Activated CD4-positive, alpha-beta T cell treated with anti-CD3 and anti-CD28 coated beads, Interleukin-2, amount 10 ng/mL, durations not matched to agents 24 days and 14 days (primary cell): ENCODE measurements at places on chromosomes 12 and 14. TPM values are rescaled to one million over a fixed set of nuclear protein-coding genes. Genes with fewer than 3 reads are reported as not detected.

CCDC85C gene
- 6.7 TPM in 2 replicates for total RNA-seq

CHFR gene
- total RNA-seq = 52.9 and 60.7 TPM in 2 replicates

BCAT1 gene
- total RNA-seq = 49.7 and 51.9 TPM in 2 replicates

GRCh38 chr14:53608369-53608768, 348.3 kb downstream of the BMP4 start:
- H3K27me3 ChIP-seq = peaks cover 2% of the 10 kb centered on the region
- no peak for DNase-seq
- no peaks in the 10 kb centered on the region for H3K36me3 ChIP-seq
- no peak overlapping the region for H3K27ac ChIP-seq

DNA sequence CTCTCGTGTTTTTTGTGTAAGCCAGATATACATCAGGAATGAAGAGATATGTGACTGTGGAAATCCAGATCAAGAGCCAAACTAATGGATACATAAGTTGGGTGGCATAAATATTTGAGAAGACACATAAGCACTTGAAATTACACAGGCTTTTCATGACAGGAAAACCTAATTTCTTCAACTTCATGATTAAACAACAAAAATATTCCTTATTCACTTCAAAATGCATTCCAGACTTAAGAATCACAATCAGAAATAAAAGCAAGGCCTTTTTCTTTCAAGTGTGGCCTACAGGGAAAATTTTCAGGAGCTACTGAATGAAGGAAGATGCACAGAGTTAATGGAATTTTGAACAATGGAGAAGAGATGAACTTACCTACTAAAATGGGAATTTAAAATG, 515.6 kb downstream of the FOXG1 start:
- DNase-seq = no peak
- H3K36me3 ChIP-seq = no peaks in the 10 kb centered on the region
- no peaks in the 10 kb centered on the region for H3K4me1 ChIP-seq

DNA sequence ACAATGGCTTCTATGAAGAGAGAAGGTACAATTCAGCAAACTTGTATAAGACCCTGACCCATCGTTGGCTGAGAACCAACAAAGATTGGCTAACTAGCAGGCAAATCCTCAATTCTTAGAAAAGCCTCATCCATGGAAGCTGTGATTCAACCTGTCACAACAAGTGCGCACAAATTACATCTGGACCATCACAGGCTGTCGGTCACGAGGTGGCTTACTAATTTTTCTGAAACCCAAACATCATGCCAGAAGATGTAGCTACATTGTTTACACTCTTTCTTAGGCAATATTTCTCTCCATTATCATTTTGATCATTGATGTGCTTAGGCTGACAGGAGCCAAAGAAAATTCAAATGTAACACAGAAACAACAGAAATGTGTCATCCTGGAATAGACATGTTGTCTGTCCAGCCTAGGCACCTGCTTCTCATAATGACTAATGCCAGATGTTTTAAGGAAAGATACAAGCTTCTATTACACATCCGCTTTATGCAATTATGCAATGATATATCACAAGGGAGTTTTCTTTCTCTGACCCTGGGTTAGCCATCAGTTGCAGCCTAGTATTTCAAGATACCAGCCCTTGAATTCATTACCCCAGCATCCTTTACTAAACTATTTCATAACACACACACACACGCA, 92.9 kb upstream of the DIO2 start:
- no peaks in the 10 kb centered on the region for H3K27me3 ChIP-seq
- H3K4me1 ChIP-seq = no peaks in the 10 kb centered on the region
- H3K36me3 ChIP-seq = no peaks in the 10 kb centered on the region
- DNase-seq = no peak
- no peak overlapping the region for H3K27ac ChIP-seq
- no peak overlapping the region for H3K4me3 ChIP-seq

GRCh38 chr14:98172243-98172778, 1099.7 kb downstream of the BCL11B start:
- H3K27ac ChIP-seq = peak overlapping the region; percentile 96
- DNase-seq = peak; percentile 61
- peaks cover 14% of the 10 kb centered on the region for H3K36me3 ChIP-seq
- no peak overlapping the region for H3K4me3 ChIP-seq
- no peaks in the 10 kb centered on the region for H3K27me3 ChIP-seq
- H3K4me1 ChIP-seq = peaks cover 90% of the 10 kb centered on the region

DNA sequence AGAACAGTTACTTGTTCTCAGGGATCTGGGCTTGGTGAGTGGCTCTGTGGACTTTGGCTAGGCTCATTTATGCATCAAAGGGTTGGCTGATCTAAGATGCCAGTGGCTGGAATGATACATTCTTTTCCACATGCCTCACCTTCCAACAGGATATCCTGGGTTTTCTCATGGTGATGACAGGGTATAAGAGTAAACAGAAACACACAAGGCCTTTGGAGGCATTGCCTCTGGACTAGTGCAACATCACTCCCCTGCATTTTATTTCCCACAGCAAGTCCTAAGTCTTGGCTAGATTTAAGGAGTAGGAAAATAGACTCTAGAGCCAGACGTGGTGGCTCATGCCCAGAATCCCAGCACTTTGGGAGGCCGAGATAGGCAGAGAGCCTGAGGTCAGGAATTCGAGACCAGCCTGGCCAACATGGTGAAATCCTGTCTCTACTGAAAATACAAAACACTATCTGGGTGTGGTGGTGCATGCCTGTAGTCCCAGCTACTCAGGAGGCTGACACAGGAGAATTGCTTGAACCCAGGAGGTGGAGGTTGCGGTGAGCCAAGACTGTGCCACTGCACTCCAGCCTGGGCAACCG, 47.9 kb downstream of the RPH3A start:
- H3K27ac ChIP-seq = no peak overlapping the region
- no peak overlapping the region for H3K4me3 ChIP-seq
- no peaks in the 10 kb centered on the region for H3K4me1 ChIP-seq
- no peak for DNase-seq

- no peak overlapping the region for H3K4me3 ChIP-seq
- H3K27ac ChIP-seq = no peak overlapping the region
- no peaks in the 10 kb centered on the region for H3K4me1 ChIP-seq
- DNase-seq = no peak
- H3K27me3 ChIP-seq = no peaks in the 10 kb centered on the region
These were observed 252.6 kb upstream of the PRKD1 start for GRCh38 chr14:30180219-30180618.

DNA sequence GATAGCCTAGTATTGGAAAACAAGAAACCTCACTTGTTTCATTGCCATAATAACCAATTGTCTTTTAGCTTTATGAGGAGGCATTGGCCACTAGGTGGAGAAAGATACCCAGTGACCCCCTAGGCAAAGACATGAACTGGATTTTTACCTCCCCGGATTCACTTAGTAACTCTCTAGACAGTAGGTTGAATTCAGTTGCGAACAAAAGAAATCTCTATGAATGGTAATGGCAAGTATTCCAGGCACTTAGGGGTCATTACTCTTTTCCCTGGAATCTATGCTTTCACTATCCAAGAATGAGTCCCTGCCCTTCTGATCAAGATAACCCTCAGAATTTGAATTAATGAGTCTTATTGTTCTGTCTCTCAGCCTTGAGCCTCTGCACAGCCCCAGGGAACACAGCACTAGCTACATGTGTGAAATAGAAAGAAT, 29.5 kb upstream of the RHOJ start:
- H3K4me3 ChIP-seq = no peak overlapping the region
- DNase-seq = no peak
- no peaks in the 10 kb centered on the region for H3K4me1 ChIP-seq
